ENCODE measurements at places on chromosomes 2 and 18.
A peak's percentile ranks its signal among the peaks of the same experiment; 100 is the strongest.

- DNase-seq, result no peak
These were observed 107.6 kb downstream of the SETBP1 start for GRCh38 chr18:44788334-44788733.

GRCh38 chr18:57806201-57806977 is 3.3 kb upstream of the ATP8B1 start:
- peak; percentile 72 for DNase-seq

GRCh38 chr2:234275515-234275914 is 221.4 kb downstream of the ARL4C start:
- DNase-seq, result peak; percentile 29

GRCh38 chr2:60707750-60708371 is 48.2 kb upstream of the PAPOLG start:
- peak; percentile 48 for DNase-seq

GRCh38 chr2:37653805-37654378 is 17.6 kb downstream of the CDC42EP3 start:
- peak; percentile 34 for DNase-seq

DNA sequence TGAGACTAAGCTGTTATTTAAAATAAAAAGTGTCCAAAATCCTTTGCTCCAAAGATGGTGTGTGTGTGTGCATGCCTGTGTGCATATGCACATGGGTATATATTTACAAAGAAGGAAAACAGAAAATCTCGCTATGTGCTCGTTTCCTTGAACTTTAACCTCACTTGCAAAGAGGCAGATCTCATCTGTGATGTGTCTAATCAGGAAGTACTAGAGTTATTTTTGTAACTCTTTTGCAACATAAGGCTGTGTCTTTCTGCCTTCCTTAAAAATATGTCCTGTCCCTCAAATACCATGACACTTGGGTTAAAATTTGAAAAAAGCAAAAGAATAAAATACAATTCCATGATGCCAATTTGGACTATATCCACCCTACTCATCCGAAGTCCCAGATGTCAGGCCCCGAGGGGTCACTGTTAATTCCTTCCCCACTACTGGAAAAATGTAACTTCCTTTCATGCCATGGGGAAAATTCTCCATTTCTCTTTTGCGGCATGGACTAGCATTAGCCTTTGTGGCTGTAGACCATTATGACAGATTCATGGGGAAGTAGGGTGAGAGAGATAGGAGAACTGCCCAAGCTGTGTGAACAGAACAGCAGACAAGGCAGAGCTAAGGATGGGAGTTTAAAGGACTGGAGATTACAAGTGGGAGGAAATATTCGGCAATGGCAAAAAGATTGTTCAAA is 191.3 kb downstream of the MYO1B start:
- DNase-seq, result no peak

GRCh38 chr2:184532551-184532950 is 65.8 kb upstream of the ZNF804A start:
- no peak for DNase-seq

DNA sequence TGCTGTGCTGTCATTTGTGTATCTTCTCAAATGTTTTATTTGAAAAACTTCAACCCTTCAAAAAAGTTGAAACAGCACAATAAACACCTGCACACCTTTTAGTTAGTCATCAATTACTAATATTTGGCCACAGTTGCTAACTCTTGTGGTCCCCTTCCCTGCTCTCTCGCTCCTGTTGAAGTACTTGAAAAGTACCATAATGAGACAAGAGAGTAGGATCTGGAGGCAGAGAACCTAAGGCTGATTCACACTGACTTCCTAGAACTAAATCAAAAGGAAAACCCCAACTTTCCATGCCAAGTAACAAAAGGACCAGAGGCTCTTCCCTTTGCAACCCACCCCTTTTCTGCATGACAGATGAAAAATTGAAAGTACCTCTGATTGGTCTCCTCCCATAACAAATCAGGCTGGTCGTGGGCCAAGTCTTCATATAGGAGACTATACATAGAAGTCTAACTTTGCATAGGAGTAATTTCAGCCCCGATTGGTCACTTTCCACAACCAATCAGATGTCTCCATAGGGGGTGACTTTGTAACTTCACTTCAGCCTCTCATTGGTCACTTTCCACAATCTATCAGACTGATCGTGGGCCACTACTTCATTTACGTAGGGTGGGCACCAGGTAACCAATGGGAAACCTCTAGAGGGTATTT is 179.7 kb downstream of the EPHA4 start:
- DNase-seq, result no peak

GRCh38 chr2:48905696-48906095 is 150.2 kb upstream of the LHCGR start:
- DNase-seq, result no peak

DNA sequence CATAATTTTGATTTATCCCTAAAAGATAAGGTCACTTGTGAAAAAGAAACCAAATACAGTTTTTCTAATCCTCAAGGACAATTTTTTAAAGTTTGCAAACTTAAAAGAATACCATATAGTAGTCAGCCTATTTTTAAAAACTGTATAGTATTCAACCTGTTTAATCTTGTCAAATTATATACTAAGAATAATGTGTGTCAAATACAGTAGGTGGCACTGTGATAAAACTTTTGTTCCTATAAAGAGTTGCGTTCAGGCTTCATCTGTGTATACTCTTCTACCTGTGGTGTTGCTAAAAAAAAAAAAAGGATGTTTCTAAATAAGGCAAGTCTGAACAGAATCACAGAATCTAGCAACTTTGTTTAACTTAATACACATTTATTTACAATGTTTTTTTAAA is 68.6 kb downstream of the CCDC138 start:
- peak; percentile 5 for DNase-seq

DNA sequence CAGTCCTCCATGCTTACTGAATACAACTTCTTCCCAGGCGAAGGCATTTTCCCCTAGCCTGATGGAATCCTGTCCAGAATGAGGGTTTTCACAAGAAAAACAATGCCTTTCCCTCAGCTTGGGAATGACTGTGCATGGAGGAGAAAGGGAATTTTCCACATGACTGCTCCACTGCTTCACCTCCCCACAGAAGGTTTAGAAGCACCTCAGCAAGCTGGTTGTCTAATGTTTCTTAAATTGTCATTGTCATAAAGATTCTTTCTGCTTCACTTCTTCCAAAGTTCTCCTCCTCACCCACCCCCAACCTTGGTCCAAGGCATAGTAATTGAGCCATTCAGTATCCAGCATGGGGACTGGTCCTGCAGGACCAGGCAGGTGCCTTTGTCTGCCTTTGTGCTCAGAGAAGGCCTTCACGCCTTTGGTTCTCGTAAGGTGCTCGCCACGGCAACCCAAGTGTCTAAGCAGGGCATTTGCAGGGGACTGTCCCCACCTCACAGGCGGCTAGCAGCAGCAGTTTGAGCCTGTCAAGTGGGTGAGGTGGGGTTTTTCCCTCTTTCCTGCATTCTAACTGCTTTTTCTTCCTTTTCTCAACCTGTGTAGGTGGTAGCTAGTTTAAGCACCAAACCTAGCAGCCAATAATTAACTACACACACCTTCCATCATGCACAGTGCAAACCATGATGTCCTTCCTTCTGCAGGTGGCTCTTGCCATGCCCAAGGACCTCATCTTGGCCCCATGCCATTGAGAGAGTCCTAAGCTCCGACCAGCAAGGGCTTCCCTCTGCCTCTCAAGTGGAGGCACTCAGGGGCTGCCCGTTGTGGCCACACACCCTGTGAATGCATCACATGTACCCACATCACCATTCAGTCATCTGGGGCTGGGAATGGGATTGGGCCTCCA is 65.7 kb upstream of the BCL2L11 start:
- no peak for DNase-seq

GRCh38 chr2:21289989-21290388 is 166.2 kb downstream of the TDRD15 start:
- DNase-seq, result no peak

- DNase-seq, result no peak
These were observed 464.5 kb upstream of the SETBP1 start for GRCh38 chr18:44216169-44216568.

GRCh38 chr2:171540437-171540836 is 18.2 kb downstream of the CYBRD1 start:
- no peak for DNase-seq

GRCh38 chr2:105454801-105455485 is 56.1 kb upstream of the FHL2 start:
- DNase-seq, result no peak

- DNase-seq, result no peak
These were observed 1620.4 kb upstream of the CELF4 start for GRCh38 chr18:39186008-39186407.

DNA sequence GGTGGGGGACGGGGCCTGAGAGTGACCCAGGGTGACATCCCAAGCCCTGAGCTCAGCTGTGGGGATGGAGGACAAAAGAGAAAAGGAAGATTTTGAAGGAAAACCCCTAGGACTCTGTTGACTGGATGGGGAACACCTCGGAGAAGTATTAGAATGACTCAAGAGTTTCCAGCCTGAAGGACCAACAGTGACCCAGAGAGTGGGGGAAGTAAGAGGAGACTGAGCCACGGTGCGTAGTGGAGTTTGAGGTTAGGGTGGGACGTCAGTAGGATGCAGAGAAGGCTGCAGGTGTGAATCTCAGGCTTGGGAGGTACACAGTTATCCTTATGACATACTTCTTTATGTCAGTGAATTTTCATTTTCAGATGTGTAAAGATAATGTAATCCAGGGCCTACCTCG is 119.5 kb downstream of the NCK2 start:
- DNase-seq, result no peak

DNA sequence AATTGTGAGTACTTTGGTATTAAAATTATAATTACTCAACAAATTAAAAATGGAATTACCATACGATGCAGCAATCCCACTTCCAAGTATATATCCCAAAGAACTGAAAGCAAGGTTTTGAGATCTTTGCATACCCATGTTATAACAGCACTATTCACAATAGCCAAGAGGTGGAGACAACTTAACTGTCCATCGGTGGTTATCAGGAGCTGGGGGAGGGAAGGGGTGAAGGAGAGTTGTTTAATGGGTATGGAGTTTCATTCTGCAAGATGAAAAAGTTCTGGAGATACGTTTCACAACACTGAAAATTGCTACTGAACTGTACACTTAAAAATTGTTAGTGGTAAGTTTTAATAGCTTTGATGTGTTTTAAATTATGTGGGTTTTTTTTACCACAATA is 25.7 kb downstream of the RAB10 start:
- no peak for DNase-seq

DNA sequence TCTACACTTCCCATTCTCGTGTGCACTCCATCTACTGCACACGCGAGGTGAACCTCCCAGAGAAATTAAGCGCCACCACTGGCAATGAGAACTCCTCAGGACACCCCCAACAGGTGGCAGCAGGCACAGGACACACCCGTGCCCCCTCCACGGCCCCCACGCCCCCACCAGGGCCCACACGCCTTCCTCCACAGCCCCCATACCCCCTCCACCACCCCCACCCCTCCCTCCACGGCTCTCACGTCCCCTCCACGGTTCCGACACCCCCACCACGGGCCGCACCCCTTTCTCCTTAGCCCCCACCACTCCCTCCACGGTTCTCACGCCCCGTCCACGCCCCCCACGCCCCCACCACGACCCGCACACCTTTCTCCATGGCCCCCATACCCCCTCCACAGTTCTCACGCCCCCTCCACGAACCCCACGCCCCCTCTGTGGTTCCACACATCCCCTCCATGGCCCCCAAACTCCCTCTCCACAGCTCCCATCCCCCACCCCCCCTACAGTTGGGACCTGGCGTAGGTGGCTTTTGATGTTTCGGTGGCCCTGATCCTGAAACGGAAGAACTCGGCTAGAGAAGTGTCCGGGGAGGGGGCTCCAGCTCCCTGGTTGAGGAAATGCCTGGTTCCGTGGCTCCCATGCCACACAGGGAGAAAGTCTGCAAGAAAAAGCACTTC is 110.8 kb downstream of the ZNF516 start:
- no peak for DNase-seq

GRCh38 chr2:177211576-177212105 is 953 bp upstream of the HNRNPA3 start:
- no peak for DNase-seq

GRCh38 chr2:133574620-133575019 is 6.4 kb upstream of the NCKAP5 start:
- DNase-seq, result no peak

DNA sequence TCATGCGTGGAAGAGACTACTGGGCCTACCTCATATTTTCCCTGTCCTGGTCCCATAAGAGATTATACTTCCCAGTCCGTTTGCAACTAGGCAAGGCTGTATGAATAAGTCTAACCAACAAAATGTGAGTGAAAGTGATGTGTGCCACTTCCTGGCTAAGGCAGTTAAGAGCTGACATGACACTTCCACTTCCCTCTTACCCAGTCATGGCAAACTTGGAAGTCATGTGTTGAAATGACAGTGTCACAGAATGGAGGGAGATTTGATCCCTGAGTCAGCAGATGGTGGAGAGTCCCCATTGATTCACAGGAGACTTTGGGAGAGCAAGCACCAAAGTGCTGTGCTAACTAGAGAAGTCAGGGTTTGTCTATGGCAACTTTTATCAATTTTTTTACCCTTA is 36.4 kb downstream of the TACR1 start:
- no peak for DNase-seq

- DNase-seq, result no peak
These were observed 127.7 kb upstream of the EPAS1 start for GRCh38 chr2:46169467-46169866.

DNA sequence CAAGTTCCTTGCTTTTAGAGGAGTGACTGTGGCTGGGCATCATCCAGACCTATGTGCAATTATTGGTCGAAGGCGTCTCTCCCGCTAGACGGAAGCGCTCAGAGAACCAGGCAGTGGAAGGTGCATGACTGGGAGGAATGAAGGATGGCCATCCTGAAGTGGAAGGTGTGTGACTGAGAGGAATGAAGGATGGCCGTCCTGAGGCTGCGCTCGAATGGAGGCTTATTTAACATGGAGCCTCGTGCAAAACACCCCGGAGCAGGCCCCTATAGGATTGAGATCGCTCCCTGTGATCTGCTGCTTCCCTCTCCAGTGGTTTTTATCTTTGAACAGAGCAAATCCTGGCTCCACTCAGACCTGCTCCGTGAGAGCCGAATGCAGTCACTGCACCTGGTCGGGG is 140.2 kb upstream of the ID2 start:
- DNase-seq, result no peak

GRCh38 chr2:119736021-119736420 is 23.7 kb upstream of the PTPN4 start:
- no peak for DNase-seq

GRCh38 chr2:124804014-124804940 is 779.2 kb downstream of the CNTNAP5 start:
- DNase-seq, result peak; percentile 3

GRCh38 chr2:155377266-155377680 is 678.8 kb downstream of the KCNJ3 start:
- DNase-seq, result peak; percentile 32
